Stimulated activated CD4-positive, alpha-beta T cell treated with anti-CD3 and anti-CD28 coated beads, Interleukin-15, amount 100 ng/mL, for 1 hour (primary cell): ENCODE measurements at places on chromosomes 12 and 14.
A peak's percentile ranks its signal among the peaks of the same experiment; 100 is the strongest.

DNA sequence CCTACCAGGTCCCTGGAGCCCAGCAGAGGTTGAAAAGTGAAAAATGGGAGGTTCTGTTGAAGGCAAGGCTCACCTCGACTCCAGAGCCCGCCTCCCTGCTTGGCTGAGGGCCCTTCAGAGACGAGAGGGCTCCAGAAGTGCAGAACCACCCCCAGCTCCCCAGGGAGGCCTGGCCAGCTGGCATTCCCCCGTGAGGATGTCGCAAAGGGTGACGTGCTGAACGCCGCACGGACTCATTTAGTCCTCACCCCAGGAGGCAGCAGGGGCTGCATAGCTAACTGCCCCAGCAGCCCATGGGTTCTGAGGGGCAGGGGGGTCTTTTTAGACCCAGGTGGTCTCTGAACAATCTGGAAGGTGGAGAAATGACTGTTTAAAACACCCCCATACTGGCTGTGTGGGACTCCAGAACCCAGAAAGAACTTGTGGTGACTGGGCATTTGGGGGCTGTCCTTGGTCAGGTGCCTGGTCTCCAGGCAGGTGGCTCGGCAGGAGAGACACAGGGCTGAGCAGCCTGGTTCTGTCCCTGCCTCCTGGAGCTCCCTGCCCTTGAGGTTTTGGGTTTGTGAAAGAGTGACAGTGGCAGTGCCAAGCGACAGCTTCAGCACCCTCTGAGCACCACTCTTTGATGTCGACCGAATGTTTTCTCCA lies 32.0 kb downstream of the ANAPC7 start:
- DNase-seq: no peak

- no peak for DNase-seq
These were observed 447.4 kb downstream of the AEBP2 start for GRCh38 chr12:19886639-19887064.

DNA sequence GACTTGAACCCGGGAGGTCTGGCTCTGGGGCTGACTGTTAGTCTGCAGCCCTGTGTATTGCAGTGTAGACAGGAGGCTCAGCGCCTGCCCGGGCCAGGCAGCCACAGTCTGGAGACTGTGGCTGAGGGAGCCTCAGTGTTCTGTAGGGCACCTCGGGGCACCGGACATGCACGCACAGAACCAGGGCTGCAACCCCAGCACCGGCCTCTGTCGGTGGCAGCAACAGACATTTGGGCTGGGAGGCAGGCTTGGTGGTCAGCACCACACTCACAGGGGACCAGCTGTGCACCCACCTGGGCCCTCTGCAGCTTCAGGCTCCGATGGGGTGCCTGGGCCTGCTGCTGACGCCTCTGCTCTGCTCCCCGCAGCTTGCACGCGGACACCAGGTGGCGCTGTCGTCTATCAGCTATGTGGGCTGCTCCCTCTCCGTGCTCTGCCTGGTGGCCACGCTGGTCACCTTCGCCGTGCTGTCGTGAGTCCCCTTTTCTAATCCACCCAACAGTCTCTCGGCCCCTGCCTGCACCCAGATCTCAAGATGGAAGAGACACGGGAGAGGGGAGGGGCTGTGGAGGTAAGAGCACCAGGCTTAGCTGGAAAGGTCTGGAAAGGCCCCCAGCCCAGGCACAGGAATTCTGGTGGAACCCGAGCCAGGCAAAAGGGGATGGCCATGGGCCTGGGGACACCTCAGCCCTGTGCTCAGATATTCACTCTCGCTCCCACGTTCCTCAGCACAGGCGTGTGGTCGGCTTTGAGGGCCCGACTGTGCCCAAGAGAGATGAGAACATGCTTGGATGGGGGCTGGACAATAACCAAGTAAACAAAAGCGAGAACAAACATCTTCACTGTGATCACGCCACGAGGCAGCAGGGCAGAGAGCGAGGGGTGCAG lies 151.0 kb downstream of the ADGRD1 start:
- peak; percentile 75 for DNase-seq

GRCh38 chr12:26846416-26846815 lies 13.4 kb upstream of the ITPR2 start:
- DNase-seq: no peak

GRCh38 chr12:65602253-65602609 lies 222.1 kb upstream of the HMGA2 start:
- no peak for DNase-seq

GRCh38 chr12:44036875-44037443 lies 201.1 kb downstream of the TMEM117 start:
- DNase-seq: no peak

DNA sequence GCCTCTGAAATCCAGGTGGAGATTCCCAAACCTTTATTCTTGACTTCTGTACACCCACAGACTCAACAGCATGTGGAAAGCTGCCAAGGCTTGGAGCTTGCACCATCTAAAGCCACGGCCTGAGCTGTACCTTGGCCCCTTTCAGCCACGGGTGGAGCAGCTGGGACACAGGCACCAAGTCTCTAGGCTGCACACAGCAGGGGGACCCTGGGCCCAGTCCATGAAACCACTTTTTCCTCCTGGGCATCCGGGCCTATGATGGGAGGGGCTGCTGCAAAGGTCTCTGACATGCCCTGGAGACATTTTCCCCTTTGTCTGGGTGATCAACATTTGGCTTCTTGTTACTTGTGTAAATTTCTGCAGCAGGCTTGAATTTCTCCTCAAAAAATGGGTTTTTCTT lies 32.0 kb downstream of the EIF2S3B start:
- DNase-seq: no peak

DNA sequence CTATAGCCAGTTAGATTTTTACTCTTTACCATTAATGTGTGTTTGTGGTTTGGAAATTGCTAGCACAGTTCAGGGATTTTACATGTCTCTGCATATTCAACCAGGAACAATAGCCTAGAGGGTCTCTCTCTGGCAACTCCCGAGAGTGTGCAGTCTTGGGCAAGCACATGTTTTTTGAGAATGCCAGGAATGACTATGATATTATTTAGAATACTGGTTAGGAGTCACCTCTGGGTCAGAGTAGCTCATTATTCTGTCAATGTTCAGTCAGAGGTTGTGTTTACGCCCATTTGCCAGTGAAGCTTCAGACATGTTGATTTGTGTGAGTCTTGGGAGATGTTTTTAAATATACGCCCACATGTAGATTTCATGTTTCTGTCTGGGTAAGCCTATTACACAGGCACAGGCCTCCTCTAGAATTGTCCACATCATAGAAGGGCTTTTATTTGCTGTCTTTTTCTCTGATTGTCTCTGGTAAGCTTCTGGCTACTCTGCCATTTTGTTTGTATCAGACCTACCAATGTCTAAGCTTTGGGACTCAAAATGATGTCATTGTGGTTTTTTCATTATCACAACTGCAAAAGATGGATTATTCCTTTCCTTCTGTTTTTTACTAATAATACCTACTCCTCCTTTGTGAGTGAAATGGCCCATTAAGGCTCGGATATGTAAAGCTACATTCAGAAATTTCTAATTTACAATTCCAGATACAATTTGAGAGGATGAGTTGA lies 203.1 kb upstream of the PPFIA2 start:
- DNase-seq: no peak

GRCh38 chr14:78737116-78737515 lies 566.9 kb downstream of the NRXN3 start:
- no peak for DNase-seq

DNA sequence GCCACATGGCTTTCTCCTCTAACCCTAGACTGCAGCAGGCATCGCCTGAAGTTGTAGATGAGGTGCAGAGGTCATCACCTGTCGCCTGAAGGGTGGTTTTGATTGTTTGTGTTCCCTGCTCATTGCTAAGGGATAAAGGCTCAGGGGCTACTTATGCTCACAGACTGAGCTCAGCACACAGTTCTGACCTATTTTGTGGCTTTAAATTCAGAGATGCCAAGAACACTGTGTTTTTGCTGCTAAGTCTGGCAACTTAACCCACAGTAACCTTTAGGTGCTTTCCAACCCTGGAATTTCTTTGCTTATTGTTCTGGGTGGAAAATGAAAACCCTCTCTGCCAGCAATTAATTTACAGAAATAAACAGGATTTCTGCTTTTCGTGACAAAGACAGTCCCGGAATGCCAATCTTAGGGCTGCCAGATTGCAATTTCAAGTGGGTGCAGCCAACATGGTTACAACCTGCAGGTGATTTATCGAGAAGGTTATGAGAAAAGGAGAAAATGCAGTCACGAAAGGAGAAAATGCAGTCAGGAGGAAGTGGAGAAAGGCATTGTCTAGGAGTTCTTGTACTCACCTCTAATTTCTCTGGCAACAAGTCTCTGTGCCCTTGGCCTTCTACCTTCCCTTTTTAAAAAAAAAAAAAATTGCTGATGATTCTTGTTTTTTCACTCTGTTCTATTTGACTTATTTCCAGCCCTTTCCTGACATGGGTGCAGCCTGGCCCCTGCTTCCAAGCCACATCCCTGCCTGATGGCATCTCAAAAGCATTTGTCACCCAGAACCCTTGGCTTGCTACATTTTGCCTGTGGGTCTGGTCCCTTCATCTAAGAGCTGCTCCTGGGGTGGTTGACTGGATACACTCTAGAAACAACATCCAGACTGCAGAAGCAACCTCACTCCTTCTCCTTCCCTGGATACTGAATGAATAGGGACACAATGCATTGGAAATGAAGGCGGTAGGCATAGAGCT lies 23.3 kb downstream of the NPC2 start:
- DNase-seq: no peak

GRCh38 chr12:42921741-42922504 lies 332.4 kb upstream of the PRICKLE1 start:
- DNase-seq: no peak

GRCh38 chr14:31994391-31995033 lies 82.6 kb upstream of the ARHGAP5 start:
- no peak for DNase-seq
